ENCODE measurements at places on chromosomes 4 and X.

DNA sequence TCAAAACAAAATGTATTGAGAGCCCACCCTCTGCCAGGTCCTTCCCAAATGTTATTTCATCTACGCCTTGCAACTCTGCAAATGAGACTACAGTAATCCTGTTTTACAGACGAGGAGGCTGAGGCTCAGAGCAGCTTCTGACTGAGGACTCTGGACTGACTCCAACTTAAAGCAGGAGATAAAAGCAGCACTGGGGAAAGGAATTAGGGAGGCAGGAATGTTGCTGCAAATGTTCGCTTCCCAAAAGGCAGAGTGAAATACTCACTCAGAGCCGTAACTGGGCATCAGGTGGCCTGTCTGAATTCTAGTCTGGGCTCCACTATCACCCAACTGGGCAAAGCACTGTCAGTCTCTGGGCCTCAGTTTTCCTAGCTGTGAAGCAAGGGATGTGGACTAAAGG, 94.7 kb upstream of the SRD5A3 start:
- DNase-seq: no peak

- DNase-seq: no peak
Observed at GRCh38 chrX:153439977-153440376, 5.9 kb downstream of the TREX2 start.

GRCh38 chr4:113447769-113448168, 313.8 kb downstream of the CAMK2D start:
- DNase-seq: peak; percentile 12

GRCh38 chr4:183873409-183874185, 31.5 kb upstream of the STOX2 start:
- no peak for DNase-seq

DNA sequence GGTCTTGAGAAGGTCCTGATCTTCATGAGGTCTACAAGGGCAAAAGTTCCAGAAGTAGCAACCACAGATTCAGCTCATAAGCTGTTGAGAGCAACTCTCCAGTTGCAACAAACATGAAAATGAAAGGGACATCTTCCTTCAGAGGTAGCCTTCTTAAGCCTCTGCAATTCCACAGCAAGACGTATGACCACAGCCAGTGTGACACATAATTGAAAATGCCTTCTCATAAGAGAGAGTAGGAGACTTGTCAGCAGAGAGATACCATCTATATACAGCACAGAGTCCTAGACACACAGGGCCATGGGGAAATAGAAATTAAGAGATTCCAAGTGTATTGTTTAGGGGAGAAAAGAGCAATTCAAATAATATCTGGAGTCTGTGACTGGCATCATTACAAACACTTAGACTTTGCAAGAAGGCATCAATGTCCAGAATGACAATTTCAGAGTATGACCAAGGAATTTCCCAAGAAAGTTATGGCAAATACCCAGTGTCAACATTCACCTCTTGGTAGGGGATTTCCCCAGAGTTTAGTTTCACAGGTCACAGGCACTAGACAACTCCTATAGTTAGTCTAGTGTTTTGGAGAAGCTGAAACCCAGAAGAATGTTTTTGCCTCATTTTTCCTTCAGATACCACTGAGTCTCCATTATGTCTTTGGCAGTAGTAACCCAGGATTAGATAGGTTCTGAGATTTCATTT, 340.3 kb downstream of the ZNF674 start:
- no peak for DNase-seq

- no peak for DNase-seq
Observed at GRCh38 chr4:81498046-81498445, 26.3 kb upstream of the RASGEF1B start.

GRCh38 chr4:171017593-171017992, 795.6 kb upstream of the GALNTL6 start:
- no peak for DNase-seq

- DNase-seq: peak; percentile 75
Observed at GRCh38 chr4:184472614-184473498, 1.5 kb downstream of the IRF2 start.

DNA sequence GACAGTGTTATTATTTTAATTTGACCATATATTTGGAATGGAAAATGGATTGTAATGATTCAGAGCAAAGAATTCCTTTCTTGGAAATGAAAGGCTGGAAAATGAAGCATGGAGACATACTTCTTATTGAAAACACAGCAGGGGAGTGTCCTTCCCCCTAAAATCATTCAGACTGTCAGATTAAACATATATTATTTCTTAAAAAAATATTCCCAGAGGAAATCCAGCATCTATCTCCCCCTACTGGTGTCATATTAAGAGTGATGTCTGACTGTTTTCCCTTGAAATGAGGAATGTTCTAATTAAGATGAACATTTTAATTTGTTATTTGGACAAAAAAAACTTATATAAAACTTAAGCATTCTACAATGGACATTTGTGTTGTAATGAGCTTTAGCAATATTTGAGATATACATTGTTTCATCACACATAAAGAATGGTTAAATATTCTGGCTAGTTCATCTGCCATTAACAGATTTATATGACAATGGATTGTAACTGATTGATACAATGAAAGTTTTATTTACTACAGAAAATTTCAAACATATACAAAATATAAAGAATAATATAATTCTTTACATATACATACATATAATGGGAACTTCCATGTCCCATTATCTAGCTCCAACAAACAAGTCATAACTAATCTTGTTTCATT, 264.6 kb downstream of the SPRY1 start:
- DNase-seq: no peak

DNA sequence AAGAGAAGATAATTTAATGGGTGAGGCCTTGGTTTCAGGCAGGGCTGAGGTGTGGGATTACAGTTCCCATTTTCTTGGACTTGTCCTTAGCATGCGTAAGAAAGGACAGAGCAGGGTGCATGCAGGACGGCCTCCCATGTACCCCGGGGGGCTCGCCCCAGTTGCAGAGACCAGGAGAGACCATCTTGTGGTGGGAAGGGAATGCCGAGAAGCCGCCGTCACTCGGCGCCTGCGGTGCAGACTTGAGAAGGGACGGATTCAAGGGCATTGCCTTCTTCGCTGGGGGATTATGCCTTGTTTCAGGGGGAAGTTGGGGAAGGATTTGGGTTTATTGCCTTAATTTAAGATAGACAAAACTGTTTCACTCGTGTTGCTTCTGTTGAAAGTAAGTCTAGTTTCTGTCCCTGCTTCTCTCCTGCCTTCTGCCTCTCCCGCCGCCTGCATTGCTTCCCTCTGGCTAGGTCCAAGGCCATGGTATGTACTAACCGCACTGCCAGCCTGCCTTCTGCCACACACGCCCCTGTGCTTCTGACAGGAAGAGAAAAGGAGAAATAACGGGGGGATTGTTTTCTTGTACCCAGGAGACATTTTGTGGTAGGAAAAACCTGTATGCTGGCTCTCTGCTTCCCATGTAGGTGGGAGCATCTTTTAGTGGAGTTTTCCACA, 175.9 kb downstream of the DCLK2 start:
- no peak for DNase-seq

- no peak for DNase-seq
Observed at GRCh38 chr4:38071801-38072431, 111.7 kb downstream of the PTTG2 start.

DNA sequence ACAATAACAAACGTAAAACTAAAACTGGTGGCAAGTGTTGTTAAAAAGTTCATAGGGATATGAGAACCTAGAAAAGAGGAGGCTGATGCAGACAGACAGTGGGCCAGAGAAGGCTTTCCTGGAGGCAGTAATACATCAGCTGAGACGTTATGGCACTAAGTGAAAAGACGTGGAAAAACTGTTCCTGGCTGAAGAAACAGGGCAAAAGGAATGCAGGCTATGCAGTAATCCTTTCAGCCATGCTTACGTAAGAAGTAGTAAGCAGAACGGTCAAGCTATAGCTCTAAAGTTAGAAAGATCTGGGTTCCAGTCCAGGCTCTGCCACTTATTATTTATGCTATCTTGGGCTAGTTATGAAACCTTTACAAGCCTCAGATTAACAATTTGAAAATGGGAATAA, 6.4 kb downstream of the LAMTOR3 start:
- DNase-seq: no peak

- DNase-seq: peak; percentile 65
Observed at GRCh38 chrX:14032406-14032805, 2.7 kb upstream of the GEMIN8 start.

- no peak for DNase-seq
Observed at GRCh38 chr4:118739022-118739713, 54.0 kb downstream of the METTL14 start.

GRCh38 chr4:46196086-46196485, 72.2 kb upstream of the GABRG1 start:
- DNase-seq: no peak

DNA sequence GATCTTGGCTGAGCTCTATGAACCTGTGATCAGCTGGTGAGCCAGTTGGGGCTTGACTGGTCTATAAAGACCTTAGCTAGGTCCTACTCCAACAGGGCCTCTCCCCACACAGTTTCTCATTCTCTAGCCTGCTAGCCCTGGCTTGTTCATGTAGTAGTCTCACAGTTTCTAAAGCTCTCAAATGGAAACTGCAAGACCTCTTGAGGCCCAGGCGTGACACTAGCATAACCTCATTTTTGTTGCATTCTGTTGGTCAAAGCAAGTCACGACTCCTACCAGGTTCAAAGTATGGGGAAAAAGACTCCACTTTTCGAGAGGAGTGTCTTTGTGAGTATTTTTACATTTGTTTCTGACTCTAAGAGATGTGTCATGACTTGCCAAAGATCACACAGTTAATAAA, 50.9 kb downstream of the CEP44 start:
- DNase-seq: no peak

DNA sequence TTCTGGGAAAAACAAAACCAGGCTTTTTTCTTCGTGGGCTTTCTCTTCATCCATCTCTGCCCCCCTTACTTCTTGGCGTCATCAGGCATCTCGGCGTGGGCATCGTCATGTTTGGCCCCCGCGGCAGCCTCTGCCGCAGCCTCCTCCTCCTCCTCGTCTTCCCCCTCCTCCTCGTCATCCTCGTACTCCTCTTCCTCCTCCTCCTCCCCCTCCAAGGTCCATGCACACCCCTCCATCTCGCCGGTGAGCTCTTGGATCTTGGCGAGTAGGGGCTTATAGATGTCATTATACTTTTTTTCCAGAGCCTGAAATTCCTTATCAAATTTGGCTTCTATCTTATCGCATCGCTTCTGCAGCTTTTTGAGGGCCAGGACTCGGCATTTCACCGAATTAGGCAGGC, 488 bp downstream of the NAP1L5 start:
- DNase-seq: peak; percentile 12

GRCh38 chrX:103464072-103464773, 55.1 kb downstream of the RAB40A start:
- peak; percentile 20 for DNase-seq

DNA sequence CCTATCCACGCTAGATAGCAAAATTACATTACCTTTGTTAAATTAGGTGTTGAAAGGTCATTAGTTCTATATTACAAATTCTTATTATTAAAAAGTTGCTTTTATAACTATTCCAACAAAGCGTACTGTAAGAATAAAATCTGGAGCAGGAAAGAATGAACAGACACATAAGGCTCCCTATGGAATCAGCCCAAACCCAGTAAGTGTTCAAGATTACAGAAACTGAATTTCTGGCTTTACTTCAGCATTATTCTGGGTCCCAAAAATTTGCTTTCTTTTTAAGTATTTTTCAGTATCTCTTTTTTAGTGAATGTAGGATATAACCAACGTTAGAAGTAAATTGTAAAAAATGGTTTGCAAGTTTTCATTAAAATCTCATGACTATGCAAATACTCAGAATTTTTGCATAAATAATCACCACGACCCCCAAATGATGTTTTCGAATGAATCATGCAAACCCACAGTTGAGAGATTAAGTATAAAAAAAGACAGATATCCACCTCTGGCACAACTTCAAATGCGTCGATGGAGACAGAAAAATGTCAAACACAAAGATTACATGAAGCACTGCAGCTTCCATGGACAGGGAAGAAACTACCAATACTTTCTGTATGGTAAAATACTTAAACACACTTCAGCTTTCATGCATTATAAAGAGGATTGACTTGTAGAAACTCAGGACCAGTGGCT, 238.5 kb downstream of the RASL11B start:
- DNase-seq: no peak

DNA sequence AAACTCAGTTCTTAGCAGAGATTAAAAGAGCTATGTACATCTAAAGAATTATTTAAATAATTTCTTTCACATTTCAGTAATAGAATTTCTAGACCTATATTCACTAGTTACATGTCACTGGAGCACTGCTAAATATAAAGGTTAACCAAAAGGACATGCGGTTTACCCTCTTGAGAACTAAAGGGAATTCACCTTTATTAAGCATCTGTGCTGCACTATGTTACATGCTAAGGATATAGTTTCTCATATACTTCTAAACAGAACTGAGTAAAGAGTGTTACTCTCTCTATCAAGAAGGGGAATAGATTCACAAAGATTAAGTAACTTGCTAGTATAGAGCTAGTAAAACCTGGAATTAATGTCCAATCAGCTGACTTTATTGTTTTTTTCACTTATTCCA, 7.6 kb downstream of the SPIN3 start:
- no peak for DNase-seq

DNA sequence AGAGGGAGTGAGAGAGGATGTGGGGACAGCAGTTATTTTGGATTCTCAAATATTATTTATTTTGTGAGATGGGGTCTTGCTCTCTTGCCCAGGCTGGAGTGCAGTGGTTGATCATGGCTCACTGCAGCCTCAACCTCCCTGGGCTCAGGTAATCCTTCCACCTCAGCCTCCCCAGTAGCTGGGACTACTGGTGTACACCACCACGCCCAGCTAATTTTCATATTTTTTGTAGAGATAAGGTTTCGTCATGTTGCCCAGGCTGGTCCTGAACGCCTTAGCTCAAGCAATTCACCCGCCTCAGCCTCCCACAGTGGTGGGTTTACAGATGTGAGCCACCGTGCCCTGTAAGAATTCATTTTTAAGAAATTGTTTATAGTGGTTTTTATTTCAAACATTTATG, 61.2 kb downstream of the FHDC1 start:
- no peak for DNase-seq

DNA sequence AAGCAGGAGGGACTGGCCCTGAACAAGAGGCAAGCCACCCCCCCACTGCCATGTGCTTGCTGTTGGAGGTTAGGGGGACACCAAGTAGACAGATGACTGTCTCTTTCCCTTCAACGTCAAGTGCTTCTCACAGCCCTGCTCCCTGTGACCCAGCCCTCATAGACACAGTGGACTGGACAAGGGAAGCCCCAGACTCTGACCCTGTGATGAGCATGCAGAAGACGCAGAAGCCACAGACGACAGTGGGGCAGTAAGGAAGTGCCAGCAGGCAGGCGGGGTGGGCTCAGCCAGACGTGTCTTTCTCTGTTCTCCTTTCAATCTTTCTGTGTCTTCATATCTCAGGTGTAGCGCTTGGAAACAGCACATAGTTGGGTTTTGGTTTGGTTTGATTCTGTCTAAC, 2.4 kb upstream of the L1CAM start:
- no peak for DNase-seq
